ENCODE measurements at places on chromosomes 4 and X.

GRCh38 chr4:64125354-64125753 lies 283.9 kb downstream of the TECRL start:
- DNase-seq = no peak

DNA sequence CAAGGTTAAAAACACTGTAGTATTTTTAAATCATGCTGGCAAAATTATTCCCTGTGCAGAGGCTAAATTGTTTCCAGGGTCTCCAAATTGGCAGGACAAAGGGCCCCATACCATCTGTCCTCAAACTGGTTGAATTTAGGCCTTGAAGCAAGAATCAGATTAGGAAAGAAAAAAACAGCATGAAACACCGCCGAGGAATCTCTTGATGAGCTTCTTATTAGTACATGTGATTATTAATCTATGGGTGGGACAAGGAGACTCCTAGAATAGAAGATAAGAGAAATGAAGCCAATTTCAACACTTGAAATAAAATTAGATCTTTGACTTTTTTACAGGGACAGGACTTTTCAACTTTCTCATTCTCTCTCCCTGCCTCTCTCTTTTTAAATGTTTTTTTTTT lies 7.1 kb upstream of the CLNK start:
- no peak for DNase-seq

DNA sequence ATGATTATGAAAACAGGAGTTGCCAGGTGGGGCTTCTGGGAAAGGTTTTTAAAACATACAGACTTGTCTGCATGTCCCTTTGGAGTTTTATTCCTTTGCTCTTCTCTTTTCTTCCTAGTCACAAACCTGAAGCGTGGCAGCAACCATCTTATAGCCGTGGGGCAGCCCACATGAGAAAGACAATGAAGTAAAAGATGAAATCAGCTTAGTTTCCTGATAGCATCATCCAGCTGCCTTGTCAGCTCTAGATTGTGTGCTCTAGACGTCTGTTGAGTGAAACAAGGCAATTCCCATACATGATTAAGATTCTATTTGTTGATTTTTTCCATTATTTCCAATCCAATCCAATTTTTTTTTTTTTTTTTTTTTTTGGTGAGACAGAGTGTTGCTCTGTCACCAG lies 68.9 kb downstream of the ELOVL6 start:
- DNase-seq = no peak

DNA sequence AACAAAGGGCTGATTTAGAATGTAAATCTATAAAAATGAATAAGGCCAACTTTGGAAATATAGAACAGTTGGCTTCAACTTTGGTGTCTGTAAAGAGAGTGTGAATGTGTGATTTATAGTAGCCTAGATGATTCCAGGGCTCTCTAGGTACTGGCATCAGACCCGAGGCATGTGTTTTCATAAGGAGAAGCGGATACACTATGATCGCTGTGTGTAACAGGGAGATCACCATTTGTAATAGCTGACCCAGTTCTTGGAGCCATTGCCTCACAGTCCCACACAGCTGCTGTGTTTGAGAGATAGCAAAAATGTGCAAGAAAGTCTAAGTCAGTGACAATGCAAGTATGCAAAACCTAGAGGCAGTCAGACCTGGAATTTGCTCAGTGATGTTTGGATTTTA lies 135.1 kb downstream of the REPS2 start:
- no peak for DNase-seq

- no peak for DNase-seq
Observed at GRCh38 chr4:140423106-140423505, 4.3 kb downstream of the CLGN start.

GRCh38 chr4:1279253-1279652 lies 10.4 kb upstream of the MAEA start:
- DNase-seq = no peak

DNA sequence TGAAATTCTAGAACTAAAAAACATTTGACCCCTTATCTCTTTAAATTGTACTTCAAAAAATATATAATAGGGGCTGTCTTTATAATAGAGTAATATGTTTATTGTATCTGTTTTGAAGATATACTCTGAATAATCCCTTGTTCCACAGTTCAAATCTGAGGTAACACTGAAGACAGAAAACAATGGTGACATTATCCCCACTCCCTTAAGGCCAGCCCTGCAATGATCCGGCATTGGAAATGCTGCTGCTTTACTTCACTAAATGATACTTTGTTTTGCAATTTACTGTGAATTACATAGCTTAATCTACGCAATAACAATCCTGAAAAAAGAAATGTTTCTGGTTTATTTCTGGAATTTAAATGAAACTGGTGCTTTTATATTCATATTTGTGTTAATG lies 34.4 kb upstream of the ZFP42 start:
- DNase-seq = no peak

DNA sequence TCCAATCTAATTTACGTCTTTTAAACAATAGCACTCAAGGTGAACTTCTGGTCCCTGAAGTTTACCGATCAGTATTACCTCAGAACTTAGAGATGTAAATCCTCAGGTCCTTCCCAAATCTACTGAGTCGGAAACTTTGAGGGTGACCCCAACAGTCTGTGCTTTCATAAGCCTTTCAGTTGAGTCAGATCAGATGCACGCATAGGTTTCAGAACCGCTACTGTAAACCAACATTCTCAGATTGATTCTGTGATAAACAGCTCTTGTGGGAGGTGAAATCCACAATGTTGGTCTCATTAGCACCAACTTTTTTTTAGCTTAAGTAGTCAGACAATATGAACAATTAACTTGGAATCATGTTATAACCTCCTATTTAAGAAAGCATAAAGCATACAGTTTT lies 86.0 kb downstream of the WWC2 start:
- DNase-seq = no peak

GRCh38 chr4:77117721-77118120 lies 39.3 kb upstream of the CCNG2 start:
- DNase-seq = no peak

DNA sequence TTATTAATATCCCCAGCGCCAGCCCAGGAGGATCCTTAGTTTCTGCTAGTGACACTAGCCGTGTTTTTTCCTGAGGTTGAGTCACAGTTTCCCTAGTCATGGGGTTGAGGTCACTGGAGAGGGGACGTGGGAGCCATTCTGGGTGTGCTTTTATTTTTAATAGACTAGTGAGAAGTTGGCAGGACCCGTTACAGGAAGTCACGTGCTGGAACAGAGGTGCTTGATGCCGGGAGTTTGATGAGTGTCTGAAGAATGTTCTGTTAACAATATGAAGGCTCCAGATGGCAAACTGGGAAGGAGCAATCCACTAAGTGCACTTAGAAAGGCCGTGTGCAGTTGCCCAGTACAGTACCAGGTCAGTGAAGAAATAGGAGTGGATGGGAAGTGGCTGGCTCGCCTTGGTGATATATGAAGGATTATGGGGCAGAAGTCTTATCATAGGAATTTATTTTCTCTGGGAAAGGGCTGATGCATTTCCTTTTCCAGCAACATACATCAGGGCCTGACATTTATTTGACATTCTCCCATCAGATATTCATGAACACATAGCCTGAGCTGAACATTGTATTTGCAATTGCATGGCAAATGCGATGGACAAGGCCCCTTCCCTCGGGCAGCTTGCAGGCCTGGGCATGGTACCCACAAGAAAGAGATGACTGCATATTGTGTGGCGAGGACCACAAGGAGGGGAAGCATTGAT lies 291.8 kb downstream of the FBXW7 start:
- DNase-seq = no peak
